Foreskin fibroblast (primary cell): ENCODE measurements at places on chromosomes 13 and 19.

GRCh38 chr13:114015969-114016295 lies 42.1 kb upstream of the C13orf46 start:
- no peak for DNase-seq

GRCh38 chr13:112754281-112755025 lies 64.6 kb downstream of the ATP11A start:
- no peak for DNase-seq

DNA sequence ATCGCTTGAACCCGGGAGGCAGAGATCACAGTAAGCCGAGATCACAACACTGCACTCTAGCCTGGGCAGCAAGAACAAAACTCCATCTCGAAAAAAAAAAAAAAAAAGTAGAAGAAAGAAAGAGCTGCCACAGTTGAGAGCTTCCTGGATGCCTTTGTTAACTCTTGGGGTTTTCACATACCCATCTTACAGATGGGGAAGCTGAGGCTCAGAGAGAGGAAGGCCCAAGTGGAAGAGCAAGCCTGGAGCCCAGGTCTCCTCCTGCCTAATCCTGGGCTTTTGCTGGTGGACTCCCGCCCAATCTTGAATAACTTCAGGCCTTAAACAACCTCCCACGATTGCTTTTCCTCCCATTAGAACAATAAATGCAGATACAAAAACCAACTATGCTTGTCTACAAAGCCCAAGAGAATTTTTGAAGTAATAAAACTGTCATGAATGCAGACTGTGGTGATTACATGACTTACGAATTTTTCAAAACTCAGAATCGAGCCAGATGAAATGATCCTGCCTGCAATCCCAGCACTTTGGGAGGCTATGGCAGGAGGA lies 41.7 kb downstream of the LTBP4 start:
- no peak for DNase-seq

- DNase-seq = peak; percentile 71
These were observed 117.3 kb downstream of the RAB20 start for GRCh38 chr13:110444226-110444653.

GRCh38 chr19:42207767-42208271 lies 9.7 kb downstream of the DEDD2 start:
- peak; percentile 63 for DNase-seq

- no peak for DNase-seq
These were observed 19.3 kb upstream of the TCF3 start for GRCh38 chr19:1671716-1672037.

GRCh38 chr13:49829715-49830114 lies 37.2 kb upstream of the KPNA3 start:
- no peak for DNase-seq

DNA sequence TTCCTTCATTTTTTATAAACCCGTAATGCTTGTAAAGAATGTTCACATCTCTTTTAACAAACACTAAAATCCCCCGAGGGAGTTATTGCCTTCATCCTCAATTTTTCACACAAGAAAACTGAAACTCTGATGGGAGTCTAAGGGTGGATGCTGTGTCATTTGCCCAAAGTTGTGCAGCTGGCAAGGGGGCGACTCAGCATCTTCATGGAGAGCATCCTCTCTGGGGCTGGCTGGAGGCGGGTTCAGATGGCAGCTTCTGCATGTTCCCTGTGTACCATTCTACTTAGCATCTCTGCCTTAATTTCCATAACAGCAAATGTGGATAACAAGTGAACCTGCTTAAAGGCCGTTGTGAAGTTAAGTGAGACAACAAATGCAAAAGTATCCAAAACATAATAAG lies 256.4 kb downstream of the IRS2 start:
- no peak for DNase-seq

DNA sequence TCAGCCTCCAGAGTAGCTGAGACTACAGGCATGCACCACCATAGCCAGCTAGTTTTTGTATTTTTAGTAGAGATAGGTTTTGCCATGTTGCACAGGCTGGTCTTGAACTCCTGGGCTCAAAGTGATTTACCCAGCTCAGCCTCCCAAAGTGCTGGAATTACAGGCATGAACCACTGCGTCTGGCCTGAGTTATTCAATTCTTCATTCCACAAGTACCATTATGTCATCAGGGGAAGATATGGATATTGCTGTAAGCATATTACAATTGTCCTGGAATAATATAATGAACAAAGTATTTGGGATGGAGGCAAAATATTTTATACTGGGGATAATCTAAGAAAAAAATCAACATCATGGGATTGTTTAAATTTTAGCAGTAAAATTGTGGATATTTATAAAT lies 646.0 kb upstream of the SLITRK6 start:
- no peak for DNase-seq

DNA sequence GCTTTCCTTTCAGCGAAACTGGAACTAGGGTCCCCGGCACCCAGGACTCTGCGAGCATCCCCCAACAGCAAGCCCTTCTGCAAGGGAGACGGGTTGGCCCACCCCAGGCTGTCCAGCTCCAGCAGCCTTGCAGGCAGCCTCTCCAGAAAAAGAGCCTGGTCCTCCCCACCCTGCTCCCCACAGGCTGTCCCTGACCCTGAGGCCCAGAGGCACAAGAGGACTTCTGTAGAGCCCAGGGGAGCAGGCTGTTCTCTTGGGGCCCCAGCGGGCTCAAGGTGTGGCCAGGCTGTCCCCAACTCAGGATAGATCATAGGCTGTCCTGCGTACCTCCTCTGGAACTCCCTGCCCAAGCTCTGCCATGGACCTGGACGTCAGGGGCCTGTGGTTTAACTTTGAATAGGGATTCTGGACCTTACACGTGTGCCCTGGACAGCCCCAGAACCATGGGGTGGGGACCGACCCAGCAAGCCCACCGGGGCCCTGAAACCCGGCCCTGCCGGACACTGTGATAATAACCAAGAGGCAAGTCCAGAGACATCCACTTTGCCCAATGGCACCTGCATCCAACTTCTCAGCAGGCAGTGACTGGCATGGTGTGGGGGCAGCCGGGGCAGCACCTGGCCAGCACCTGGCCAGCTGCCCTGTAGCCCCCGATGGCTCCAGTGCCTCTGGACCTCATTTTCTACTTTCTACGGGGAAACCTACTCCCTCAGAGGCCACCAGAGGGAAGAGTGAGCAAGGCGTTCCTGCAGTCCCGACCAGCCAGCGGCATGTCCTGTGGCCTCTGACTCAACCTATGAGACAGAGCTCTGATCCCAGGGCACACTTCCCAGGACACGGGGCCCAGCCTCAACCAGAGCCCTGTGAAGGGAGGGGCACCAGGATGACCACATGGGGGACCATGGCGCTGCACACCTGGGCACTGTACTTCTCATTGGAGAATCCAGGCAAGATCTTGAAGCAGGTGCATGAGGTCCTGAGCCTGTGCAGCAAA lies 50.9 kb upstream of the TPM4 start:
- peak; percentile 92 for DNase-seq

- no peak for DNase-seq
These were observed 4.7 kb downstream of the ALOX5AP start for GRCh38 chr13:30739761-30740642.

GRCh38 chr13:103815619-103816018 lies 749.4 kb upstream of the SLC10A2 start:
- no peak for DNase-seq

- peak; percentile 66 for DNase-seq
These were observed 4.4 kb downstream of the WASF3 start for GRCh38 chr13:26561651-26562511.

DNA sequence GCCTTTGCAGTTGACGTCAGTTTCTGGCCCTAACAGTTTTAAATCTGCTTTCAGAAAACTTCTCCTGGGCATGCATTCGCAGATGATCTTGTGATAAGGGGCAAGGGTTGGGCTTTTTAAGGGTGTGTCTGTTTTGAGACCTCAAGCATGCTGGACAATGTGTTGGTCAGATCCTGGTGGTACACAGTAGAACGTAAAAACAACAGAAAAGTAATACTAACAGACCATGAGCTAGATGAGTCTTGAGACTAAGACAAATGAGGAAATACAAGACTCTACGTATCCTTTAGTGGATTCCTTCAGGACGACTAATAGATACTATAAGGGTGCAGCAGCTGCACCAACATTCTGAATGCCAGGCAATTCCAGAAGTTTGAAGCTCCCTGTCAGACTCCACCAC lies 237.6 kb downstream of the DNAJC15 start:
- peak; percentile 86 for DNase-seq

DNA sequence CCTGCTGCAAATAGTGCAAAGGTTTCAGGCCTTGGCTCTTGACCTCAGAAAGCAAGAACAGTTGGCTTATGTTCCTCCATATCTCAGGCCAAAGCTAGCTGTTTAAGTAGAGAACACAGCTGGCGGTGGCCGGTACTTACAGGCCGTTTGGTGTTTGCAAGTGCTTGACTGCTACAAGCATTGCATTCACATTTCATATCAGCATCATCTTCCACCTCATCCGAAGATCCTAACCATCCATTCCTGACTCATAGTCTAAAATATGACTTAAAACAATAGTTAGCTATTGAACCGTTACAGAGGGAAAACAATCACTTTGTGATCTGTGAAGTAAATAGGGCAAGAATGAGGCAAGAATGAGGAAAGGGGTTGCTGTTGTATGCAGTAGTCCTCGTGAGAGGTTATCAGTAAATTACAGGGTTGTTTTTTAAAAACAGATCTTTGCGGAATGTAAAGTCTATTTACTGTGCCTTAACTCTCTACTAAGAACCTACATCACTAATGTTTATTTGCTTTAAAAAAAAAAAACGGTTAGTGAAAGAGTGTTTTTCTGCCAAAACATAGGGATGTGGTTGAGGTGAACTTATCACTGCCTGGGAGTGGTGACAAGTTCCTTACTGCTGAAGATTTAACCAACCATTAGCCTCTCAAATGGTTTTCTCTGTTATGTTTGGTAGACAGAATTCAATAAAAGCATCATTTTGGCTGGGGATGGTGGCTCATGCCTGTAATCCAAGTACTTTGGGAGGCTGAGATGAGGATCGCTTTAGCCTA lies 21.6 kb upstream of the WDR88 start:
- DNase-seq = peak; percentile 39
